ENCODE measurements at places on chromosomes 2 and 18. TPM values are rescaled to one million over a fixed set of nuclear protein-coding genes. Genes with fewer than 3 reads are reported as not detected.

DNA sequence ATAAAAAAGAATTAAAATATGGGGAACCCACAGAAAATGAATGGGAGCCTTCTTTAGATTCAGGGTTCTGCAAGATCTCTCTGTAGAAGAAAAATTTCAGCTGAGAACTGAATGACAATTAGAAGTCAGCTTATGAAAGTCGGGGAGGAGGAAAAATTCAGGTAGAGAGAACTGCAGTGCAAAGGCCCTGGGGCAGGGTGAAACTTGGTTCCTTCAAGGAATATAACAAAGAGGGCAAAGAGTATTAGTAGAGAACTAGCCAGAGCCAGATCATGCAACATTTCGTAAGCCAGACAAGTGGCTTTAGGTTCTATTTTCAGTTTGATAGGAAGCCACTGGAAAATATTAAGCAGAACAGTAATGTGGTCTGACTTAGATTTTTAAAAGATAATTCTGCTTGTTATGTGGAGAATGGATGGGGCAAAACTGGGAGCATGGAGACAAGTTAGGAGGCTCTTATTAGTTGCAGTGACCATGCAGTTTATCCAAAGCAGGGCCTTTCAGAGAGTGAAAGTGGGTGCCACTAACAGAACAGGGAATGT, 27.9 kb downstream of the RAB27B start:
- no peaks in the 10 kb centered on the region for H3K27me3 ChIP-seq
- DNase-seq, result no peak
- H3K4me3 ChIP-seq, result no peak overlapping the region
- H3K4me1 ChIP-seq, result no peaks in the 10 kb centered on the region
- H3K36me3 ChIP-seq, result no peaks in the 10 kb centered on the region

G6PC2 gene
- total RNA-seq, result not detected

KCNIP3 gene
- total RNA-seq, result 1.5 TPM

VSNL1 gene
- 0.29 TPM for total RNA-seq

RUFY4 gene
- total RNA-seq, result not detected
